AG09309 (cell line): ENCODE measurements at places on chromosomes 3 and 15.
A peak's percentile ranks its signal among the peaks of the same experiment; 100 is the strongest.

DNA sequence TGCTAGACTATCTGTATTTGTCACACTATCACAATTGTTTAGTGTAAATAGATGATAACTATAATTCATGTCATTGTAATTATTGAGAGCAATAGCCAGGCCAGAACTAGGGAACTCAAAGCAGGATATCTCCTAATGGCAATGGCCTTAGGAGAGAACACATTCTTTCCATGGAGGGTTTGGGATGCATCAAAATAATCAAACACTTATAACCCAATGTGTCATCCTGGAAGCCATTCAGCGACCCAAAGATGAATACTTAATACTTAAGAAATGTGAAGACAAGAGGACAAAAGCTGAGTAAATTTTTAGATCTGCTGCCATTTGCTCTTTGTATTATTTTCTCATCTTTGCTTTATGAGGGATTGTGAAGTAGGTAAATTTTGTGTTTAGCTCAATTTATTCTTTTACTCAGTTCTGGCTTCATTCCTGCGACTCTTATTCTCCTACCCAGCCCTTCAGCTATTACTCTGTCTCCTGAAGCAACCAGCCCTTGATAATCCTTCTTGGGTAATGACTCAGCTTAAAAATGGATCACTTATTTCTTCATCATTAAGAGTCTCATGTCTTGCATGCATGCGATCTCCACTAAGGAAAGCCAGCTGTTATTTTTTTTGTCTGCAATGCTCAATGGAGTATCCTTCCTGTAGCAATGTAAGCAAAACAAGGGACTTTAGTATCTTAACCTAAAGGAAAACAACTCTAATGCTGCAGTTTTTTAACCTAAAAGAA lies 2.0 kb downstream of the OR4F15 start:
- peak; percentile 69 for DNase-seq

GRCh38 chr3:81554388-81554787 lies 207.1 kb downstream of the GBE1 start:
- peak; percentile 79 for DNase-seq

DNA sequence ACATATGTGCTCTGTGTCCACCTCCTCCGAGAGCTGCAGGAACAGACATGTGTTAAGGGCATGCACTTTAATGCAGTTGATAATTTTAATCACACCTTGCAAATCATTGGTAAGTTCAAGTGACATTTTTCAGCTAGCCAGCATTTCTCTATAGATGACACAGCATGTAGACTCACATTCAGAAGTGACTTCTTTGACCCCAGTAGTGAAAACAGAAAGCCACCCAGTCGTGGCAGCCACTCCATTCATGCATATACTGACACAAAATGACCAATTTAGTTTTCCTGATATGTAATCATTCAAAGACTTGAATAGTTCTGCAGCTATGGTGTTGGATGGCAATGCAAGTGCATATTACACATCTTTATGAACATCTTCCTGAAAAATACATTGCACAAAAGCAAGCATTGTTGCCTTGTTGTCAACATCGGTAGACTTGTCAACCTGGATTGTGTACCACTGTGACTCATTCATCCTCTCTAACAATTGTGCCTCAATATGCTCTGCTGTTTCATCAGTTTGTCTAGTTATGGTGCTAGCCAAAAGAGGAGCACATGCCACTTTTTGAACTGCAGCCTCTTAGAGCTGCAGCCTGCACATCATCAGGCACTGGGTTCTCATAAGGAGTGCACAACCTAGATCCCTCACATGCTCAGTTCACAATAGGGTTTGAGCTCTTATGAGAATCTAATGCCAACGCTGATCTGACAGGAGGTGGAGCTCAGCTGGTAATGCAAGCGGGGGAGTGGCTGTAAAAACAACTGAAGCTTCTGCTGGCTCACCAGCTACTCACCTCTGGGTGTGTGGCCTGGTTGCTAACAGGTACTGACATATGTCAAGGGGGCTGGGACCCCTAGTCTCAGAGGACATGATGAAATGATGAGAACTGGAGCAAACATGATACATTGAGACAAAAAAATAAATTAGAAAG lies 622.0 kb downstream of the PYDC2 start:
- no peak for DNase-seq

DNA sequence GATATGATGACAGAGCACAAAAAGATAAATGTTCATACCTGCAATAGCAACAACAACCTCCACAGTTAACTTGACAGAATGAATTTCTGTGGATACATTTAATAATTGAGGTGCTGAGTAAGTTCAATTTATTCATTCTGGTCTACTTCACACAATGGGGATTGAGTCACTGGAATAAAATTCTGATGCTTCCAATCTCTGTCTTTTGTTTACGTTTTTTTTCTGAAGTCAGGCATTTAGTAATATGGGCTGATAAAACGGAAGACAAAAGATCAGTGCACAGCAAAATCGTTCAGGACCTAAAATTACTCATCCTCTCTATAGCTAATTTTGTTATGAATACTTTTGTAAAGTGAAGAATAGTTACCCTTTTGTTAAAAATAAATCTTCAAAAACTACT lies 565.9 kb upstream of the CCDC54 start:
- peak; percentile 46 for DNase-seq

- no peak for DNase-seq
Observed at GRCh38 chr15:39266890-39267289, 314.0 kb upstream of the THBS1 start.

DNA sequence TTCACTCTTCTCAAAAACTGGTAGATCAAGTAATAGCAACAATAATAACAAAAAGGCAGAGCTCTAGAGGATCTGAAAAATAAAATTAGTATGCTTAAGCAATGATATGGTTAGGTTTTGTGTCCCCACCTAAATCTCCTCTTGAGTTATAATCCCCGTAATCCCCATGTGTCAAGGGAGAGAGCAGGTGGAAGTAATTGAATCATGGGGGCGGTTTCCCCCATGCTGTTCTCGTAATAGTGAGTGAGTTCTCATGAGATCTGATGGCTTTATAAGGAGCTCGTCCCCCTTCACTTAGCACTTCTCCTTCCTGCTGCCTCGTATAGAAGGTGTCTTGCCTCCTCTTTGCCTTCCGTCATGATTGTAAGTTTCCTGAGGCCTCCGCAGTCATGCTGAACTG lies 60.2 kb upstream of the ABHD2 start:
- DNase-seq = no peak

DNA sequence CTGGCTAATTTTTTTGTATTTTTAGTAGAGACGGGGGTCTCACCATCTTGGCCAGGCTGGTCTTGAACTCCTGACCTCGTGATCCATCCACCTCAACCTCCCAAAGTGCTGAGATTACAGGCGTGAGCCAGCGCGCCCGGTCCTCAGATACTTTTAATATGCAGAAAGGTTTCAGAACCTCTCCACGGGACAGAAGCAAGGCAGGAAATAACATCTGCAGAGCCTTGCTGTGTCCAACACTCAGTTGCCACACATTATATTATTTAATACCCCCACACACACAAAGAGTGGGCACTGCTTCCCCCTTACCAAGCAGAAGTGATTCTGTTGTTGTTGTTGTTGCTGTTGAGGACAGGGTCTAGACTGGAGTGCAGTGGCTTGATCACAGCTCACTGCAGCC lies 28.0 kb downstream of the OSBPL10 start:
- no peak for DNase-seq

DNA sequence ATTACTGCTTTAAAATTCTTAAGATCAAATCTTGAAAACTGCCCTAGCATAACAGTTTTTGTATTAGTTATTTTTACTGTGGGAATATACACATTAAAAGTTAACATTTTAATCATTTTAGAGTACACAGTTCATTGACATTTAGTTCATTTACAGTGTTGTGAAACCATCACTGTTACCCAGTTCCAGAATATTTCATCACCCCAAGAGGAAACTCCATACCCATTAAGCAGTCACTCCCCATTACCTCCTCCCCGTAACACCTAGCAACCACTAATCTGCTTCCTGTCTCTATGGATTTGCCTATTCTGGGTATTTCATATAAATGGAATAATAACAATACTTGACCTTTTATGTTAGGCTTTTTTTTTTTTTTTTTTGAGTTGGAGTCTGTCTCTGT lies 164.1 kb upstream of the LRRFIP2 start:
- peak; percentile 17 for DNase-seq

- DNase-seq = no peak
Observed at GRCh38 chr15:65646486-65646885, 24.7 kb downstream of the SLC24A1 start.

GRCh38 chr3:106839576-106840280 lies 537.5 kb upstream of the CCDC54 start:
- no peak for DNase-seq

DNA sequence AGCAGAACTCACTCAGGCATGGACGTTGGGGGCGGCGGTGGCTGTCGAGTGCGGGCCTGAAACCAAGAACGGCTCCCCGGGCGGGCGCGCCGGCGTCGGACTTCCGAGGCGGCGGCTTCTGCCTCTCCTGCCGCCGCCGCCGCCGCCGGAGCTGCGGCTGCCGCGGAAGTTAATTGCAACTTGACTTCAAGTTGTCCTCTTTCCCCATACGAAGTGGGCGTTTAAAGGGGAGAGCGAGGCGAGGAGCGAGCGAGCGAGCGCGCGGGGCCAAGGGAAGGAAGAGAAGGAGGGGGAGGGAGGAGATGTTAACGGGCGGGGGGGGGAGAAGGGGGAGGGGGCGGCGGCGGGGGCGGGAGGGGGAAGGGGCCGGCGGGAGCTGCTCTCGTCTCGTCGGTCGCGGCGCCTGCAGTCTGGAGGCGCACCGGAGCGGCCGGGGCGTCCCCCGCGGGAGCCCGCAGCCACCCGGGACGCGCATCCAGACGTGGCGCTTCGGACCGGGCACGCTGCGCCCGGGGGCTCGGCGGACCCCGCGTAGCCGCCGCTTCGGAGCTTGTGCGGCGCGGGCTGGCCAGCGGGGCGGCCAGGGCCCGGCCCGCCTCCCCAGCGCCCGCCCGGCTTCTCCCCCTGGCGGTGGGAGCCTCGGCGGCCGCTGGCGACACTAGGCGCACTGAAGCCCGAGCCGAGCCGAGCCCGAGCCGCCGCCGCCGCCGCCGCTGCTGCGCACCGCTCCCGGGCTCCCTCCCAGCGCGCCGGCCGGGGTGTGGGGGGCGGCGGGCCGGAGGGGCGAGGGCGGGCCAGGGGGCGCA lies 19.7 kb upstream of the SATB1 start:
- no peak for DNase-seq

DNA sequence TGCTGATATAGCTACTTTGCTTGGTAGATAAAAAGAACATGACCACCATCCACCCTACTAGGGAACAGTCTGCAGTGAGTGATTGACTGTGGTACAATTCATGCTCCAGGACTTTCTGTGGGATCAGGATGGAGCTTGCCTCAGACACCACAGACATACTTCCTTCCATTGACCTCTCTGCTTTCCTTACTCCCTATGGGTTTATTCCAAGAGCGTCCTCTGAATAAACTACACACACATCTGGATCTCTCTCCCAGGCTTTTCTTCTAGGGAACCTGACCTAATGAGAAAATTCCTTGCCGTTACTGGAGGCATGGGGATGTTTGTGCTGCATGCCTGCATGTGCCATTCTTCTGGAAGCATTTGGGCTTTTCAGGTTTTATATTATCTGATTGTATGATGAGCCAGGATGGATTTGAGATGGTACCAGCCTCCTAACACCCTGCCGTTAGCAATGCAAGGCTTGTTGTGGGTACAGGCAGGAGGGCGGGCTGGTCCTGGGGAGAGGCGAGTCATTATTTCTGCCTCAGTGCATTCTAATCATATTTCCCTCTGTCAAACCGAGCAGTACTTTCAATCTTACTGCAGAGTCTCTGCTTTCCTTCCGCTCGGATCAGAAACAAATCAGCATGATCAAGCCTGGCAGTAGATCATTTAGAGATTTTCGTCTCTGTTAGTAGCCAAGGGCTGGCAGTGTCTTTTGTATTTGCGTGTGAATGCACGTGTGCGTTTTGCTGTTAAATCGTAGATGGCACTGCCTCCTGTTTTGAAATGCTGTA lies 279.2 kb downstream of the PDCD6IP start:
- no peak for DNase-seq

- DNase-seq = no peak
Observed at GRCh38 chr3:171660188-171660587, 150.1 kb downstream of the PLD1 start.

DNA sequence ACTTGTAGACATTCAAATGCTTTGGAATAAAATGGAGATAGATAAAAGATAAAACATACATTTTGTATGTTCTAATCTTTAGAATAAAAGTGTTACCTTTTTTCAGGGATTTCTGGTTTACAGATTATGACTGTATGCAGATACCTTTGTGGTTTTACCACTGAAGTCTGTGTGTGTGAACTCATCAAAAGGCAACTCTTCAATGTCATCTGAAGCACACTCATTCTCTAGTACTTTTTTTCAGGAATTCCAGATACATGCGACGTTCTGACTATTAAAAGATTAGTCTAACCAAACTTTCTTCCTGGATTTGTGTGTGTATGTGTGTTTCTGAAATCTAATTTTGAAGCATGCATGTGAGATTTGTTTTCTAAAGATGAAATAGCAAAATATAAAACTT lies 188.6 kb downstream of the NLGN1 start:
- DNase-seq = no peak

DNA sequence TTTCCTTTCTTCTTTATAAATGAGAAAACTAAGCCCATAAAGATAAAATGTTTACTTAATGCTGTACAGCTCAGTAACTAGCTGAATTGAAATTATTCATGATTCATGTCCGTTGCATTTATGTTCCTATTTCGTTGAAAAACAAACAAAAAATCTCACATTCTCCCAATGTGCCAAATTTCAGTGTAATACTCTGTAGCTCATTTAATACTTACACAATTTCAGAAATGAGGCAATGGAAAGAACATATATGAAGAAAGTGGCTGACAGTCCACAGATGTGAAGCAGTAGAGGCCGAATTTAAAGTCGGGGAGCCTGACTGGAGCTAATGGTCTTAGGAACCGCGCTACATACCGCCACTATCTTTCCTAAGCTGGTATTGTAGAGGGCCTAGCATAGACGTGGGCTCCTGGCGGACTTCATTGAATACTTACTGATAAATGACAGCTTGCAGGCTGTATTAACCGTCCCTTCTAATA lies 651 bp downstream of the PLSCR2 start:
- DNase-seq = no peak

- no peak for DNase-seq
Observed at GRCh38 chr3:128422762-128423524, 43.7 kb downstream of the DNAJB8 start.

GRCh38 chr3:171511450-171511849 lies 51.2 kb upstream of the TNIK start:
- DNase-seq = no peak

DNA sequence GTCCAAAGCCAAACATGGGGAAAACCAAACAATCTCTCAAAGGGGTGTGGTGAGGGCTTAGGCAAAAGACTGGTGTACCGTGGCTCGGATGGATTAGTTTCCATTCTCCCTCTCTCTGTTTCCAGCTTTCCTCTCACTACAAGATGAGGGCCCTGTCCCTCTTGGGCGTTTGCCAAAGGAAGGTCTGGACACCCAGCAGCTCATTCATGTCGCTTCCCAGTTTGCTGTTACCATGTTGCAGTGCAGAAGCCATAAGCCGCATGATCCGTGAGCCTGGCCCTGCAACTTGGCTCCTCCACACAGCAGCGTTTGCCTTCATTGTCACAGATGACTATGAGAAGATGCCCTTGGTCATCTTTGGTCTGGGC lies 92.2 kb downstream of the APBA2 start:
- no peak for DNase-seq
